ENCODE measurements at places on chromosomes 11 and 22.

- no peak for DNase-seq
These were observed 1.3 kb upstream of the ZNF202 start for GRCh38 chr11:123742724-123743120.

DNA sequence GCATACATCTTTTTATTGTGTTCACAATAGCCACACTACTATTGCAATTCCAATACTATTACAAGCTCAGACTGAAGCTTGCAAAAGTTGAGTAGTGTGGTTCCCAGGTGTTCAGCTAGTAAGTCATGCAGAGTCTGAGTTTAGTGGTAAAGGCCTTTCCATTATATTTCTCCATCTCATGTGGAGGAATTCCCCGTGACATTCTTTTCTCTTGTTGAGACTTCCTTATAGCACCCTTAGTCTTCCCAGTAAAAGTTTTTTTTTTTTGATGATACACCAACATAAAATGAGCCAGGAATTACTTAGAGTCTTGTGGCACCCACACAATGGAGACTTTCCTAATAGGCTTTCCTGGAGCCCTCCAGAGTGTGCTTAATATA lies 110.8 kb downstream of the UVRAG start:
- no peak for DNase-seq

DNA sequence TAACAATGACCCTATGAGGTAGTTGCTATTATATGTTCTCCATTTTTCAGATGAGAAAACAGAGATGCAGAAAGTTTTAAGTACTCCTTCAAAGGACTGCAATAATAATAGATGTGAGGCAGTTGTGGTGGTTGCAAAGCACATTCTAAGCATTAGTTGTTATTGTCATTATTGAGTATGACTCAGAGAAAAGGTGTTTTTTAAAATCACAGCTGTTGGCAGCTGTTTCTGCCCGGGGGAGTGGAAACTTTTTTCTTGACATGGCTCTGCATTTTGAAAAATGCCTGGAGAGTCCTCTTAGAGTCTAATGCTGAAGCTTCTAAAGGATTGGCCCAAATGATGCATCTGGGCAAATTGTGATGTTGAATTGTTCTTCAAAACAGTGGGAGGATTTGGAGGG lies 244.5 kb upstream of the MPPED2 start:
- no peak for DNase-seq

DNA sequence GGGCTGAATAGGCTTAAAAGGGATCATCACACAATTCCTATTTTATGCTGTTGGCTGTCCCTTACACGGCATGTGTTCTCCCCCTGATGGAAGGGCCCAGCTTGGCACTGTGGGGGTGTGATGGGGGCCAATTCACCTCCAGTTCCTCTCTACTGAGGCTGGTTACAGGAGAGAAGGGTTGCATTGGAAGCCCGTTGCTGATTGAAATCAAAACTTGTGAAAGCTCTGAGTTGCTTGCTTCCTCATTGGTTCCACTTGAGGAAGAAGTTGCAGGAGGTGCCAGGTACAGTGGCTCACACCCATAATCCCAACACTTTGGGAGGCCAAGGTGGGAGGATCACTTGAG lies 13.3 kb upstream of the PRG2 start:
- no peak for DNase-seq

- DNase-seq = no peak
These were observed 26.2 kb upstream of the TP53AIP1 start for GRCh38 chr11:128968916-128969315.

GRCh38 chr22:44328762-44329161 lies 16.0 kb upstream of the SHISAL1 start:
- no peak for DNase-seq

- no peak for DNase-seq
These were observed 604 bp upstream of the GANAB start for GRCh38 chr11:62646825-62647608.

DNA sequence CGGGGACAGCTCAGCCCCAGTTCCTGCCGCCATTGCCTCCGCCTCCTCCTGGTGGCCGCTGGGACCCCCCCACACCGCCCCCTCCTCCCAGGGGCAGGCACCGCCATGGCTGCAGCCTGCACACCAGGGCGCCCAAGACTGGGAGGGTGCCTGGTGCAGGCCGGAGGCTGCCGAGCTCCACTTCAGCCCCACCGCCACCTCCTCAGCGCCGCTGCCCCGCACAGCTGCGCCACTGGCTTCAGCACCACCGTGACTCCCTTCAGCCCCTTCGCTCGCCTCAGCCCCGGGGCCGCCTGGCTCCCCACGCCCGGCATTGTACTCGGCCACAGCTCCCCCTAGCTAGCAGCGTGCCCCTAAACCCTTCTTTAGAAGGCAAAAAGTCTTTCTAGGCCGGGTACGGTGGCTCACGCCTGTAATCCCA lies 131.1 kb downstream of the CRYBB2 start:
- no peak for DNase-seq

- DNase-seq = no peak
These were observed 8.1 kb downstream of the P2RX6 start for GRCh38 chr22:21022955-21023614.

GRCh38 chr11:67612751-67613150 lies 6.0 kb downstream of the NDUFV1 start:
- no peak for DNase-seq

All from NCI-H524 (cell line).